ENCODE measurements at places on chromosomes 11 and 22.

DNA sequence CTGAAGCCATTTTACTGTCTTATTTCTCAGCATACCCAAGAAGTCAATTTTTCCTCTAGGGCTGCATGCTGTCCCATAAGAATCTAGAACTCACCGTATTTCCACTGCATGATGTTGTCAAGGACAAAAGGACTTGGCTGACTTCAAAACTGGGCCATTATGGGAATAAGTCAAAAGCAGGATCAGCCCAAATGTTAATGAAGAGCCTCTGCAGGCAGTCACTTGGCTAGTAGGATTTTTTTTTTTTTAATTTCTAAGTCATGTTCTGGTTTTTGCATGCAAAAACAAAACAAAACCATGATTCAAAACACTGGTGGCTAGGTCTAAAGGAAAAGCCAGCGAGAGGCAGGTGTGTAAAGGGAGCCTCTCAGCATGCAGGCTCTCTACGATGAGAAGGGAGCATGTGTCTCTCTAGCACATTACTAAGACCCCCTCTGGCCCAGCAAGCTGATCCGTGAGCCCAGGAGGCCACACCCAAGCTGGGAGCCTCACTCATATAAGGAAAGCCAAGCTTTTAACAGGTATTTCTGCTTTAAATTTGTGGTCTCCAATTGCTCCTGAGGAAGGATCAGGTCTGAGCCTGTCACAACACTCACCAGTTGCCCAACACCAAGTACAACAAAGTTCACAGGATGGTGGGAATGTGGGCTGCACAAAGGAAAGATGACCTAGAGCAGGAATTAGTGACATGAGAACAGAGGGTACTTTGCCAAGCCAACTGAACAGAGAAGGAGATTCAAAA is 21.4 kb upstream of the STK33 start:
- no peak for DNase-seq

DNA sequence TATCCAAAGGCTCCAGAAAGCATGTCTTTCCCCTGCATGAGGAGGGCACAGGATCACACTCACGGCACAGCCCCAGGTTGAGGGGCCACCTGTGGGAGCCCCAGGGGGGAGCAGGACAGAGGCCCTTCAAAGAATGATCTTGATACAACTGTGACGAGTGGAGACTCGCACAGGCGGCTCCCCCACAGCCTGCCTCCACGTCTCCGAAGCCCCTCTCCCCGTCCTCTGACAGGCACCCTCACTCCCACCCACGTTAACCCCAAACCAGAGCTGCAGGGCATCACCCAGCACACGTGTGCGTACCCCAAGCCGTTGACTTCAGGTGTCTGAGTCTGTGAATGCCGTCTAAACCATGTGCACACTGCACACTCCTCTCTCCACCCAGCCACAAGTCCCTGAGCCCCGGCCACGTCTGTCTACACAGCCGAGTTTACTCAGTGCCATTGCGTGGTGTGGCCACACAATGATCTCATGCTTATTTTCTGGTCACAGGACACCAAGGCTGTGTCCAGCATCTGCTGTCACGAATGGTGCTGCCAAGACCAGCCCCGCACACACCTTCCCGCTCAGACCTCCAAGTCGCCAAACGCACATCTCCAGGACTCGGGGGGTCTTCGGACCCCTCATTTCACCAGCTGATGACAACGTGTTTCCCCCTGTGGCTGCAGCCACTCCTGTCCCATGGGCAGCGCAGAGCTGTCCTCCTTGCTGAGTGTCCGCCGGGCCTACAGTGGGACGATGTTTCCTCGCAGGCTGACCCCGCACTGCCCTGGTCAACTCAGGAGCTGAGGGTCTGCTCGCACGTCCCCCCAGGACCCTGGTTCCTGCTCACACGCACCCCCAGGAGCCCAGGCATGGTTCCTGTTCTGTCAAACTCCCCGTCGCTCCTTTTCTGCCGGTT is 251.2 kb downstream of the BRD1 start:
- no peak for DNase-seq

GRCh38 chr22:48297296-48297695 is 1530.4 kb downstream of the BRD1 start:
- no peak for DNase-seq

DNA sequence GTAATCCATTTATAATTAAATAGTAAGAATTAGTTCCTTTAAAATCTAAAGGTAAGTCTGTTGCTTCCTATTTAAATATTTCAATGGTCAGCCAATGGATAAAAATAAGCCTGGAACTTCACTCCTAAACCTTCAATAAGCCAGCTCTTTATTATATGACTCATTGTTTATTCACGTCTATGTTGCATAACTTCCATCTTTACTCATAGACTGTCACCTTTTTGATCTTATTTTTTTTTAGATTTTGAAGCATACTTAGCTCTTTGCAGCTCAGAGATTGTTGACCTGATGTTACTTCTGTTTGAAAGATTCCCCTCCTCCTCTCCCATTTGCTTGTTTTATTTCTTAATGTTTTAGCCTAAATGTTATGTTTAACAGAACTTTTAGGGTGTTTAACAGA is 1571.2 kb upstream of the RAG2 start:
- DNase-seq: no peak

DNA sequence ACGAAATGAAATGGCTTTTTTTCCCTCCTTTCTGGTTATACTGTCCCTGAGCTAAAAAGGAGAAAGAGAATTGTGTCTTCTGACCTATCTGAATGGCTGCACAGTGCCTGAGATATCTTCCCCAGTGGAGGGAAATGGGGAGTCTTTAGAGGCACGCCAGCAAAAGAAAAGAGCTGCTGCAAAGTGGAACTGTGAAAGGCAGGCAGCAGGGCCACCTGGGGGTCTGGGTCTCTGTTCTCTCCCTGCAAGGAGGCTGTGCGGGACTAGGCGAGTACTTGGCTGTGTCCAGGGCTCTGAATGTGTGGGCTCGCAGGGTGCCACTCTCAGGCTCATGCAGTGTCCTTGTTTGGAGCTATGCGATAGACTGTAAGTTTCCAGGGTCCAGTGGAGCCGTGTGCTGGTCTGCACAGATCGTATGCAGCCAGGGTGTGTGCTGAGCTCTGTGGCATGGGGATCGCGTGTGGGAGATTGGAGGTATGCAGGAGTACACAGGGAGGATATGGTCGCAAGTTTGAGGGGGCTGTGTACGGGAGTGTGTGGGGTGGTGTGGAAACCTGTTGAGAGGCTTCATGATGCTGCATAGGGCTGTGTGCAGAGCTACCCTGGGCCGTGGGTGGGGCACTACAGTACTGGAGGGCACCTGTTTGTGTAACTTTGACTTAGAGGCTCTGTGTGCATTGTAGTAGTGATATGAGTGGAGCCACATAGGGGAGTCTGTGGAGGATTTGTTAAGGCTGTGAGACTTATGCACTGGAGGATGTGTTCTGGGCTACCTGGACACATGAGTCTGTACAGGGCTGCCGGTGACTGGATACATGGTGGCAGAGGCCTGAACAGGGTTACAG is 70.1 kb upstream of the OLFML1 start:
- DNase-seq: no peak

GRCh38 chr11:29129844-29130243 is 887.0 kb downstream of the KCNA4 start:
- DNase-seq: no peak

- no peak for DNase-seq
These were observed 2.6 kb downstream of the PRDX5 start for GRCh38 chr11:64320556-64320955.

GRCh38 chr22:32926600-32926999 is 125.1 kb downstream of the TIMP3 start:
- DNase-seq: no peak

DNA sequence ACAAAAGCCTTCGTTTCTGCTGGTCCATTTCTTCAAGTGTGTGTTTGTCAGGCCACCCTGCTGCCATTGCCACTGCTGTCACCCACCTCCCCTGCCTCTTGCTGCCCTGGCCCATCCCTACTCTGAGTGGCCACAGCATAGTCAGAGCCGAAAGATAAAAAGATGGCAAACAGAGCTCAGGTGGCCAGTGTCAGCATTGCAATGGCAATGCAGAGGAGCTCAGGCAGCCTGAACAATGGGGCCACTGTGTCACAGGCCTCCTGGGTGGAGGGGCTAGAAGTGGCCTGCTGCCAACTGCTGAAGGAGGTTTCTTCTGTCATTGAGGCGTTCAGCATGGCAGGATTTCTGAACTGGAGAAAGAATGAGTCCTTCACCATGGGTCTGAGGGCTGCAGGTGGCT is 137.1 kb downstream of the CSNK2A3 start:
- DNase-seq: peak; percentile 50

GRCh38 chr22:31337178-31337577 is 9.0 kb downstream of the PATZ1 start:
- no peak for DNase-seq

DNA sequence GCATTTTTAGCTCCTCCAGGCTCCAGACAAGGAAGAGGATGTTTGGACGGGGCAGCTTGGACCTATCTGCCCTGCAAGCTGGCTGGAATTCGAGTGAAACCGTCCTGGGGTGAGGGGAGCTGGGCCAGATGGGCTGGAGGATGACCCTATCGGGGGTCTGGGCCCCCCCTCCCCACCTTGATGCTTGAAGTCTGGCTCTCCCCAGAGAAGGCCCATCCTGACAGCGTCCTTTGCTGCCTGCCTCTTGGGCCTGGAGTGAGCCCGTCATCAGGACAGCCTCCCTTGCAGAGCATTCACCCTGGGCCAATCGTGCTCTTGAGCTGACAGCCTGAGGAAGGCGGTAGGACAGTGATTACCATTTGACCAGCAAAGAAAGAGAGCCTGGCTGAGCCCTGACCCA is 5.3 kb upstream of the PDGFB start:
- no peak for DNase-seq

- no peak for DNase-seq
These were observed 38.4 kb upstream of the EMID1 start for GRCh38 chr22:29167032-29167911.

DNA sequence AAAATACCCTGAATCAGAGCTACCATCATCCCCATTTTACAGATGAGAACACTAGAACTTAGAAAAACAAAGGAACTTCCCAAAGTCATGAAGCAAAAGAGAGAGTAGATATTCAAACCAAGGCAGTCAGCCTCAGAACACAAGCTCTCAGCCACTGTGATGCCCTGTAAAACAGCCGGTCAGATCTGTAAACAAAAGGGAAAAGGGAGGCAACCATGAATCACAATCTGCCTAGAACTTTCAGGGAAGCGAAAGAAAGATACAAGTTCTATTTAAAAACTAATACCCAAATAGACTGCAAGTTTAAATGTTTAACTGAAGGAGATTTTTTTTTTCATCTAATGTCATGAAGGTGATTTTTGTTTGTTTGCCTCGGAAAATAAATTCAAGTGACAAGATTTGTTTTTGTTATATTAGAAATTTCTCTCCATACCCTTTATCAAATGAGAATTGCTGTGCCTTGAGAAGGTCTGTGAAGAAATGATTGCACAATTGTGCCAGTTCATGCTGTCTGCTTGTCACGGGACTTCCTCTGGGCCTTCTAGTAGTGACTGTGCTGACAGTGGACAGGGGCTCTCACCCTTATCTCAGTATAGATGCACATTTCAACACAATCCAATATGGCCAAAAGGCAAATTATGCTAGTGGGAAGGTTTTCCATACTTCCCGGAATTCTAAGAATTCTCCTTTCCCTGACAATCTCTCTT is 11.7 kb downstream of the SAA1 start:
- DNase-seq: no peak

GRCh38 chr11:30717009-30717408 is 130.9 kb upstream of the MPPED2 start:
- no peak for DNase-seq

DNA sequence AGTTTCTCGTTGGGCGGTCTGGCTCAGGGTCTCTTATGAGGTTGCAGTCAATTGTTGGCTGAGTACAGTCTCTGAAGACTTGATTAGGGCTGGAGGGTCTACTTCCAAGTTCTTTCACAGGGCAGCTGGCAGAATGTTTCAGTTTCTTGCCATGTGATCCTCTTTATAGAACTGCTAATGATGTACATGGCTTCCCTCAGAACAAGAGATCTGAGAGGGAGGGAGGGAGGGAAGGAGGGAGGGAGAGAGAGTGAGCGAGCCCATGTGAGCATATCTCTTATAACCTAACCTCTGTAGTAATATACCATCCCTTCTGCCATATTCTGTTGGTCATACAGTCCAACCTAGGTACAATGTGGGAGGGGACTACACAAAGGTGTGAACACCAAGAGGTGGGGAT is 2.7 kb upstream of the CCDC15 start:
- no peak for DNase-seq

DNA sequence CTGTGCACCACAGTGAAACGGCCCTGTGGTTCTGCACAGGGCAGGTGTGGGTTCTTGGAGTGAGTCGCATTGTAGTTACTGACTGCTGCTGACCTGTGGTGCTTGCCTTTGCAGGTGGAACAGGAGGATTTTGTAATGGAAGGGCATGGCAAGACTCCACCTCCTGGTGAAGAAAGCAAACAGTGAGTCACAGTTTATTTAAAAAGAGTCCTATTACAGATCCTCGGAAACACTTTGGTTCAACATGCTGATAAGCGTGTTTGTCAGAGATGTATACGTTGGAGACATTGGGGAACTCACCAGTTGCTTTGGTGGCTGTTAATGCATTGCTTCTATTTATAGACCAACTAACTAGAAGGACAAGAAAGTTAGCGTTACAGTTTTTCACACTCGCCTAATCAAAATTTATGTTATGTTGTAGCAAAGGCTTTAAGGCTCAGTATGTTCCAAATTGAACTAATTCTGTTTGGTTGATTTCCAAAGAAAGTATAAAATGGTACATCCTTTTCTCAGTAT is 21.7 kb upstream of the TNRC6B start:
- DNase-seq: peak; percentile 11

DNA sequence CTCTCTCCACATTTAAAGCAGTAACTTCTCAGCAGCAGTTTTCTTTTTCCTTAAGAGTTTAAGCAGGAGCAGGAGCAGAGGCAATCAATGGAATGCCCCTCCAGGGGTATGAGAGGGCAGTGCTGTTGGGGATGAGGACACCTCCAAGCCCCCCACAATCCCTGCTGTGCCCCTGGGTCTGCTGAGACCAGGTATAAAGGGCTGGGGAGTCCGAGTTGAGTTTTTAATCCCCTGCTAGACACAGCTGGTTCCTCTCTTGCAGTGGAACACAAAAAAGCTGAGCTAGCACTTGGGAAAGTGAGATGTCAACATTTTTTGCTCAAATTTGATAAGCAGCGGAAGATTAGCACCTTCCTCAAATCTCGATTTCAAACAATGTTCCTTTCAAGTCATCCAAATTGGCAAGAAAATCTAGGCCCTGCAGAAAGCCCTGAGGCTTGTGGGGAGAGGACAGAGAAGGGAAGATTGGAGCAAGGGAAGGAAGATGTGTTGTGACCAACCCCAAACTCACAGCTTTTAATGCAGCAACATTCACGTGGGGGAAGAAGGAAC is 581.9 kb downstream of the SOX6 start:
- DNase-seq: no peak

GRCh38 chr11:33214767-33215166 is 42.4 kb upstream of the HIPK3 start:
- no peak for DNase-seq

GRCh38 chr11:72730243-72730642 is 22.0 kb downstream of the ARAP1 start:
- no peak for DNase-seq
